PC-3 (cell line): ENCODE measurements at places on chromosomes 13 and 19.

DNA sequence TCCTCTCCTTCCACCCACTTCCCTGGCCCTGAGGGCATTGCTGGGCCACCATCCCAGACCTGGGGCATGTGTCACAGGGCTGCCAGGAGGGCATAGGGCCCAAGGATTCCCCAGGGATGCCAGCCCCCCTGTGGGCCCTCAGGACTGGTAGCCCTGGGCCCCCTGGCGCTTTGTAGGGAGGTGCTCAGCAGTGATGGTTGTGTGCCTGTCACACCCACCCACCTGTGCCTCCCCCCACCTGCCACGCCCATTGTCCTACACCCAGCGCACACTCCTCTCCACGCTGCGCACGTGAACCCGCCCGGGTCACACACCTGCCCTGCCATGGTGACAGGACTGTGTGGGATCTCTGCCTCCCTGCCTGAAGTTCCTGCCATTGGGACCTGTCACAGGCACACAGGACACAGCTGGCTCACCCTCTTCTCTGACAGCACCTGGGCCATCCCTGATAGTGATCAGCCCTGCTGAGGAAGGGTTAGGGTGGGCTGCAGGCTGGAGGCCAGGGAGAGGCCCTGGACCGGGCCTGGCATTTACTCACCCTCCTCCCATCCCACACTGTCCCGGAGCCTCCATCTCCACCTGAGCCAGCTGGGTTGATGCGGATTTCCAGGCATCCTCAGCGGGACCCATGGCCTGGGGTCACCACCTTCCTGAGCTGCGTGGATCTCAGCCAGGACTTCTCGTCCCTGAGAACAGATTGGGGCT is 23.9 kb downstream of the WTIP start:
- H3K27me3 ChIP-seq: no peaks in the 10 kb centered on the region
- H3K4me3 ChIP-seq: no peak overlapping the region
- H3K36me3 ChIP-seq: no peaks in the 10 kb centered on the region

- H3K27ac ChIP-seq: no peak overlapping the region
- 0 out of 2 replicates have a peak, but pooled peaks cover 4% of the 10 kb centered on the region for H3K27me3 ChIP-seq
- H3K4me1 ChIP-seq: no peaks in the 10 kb centered on the region
Measured at GRCh38 chr19:23222998-23223652, 27.1 kb downstream of the ZNF724 start.

DNA sequence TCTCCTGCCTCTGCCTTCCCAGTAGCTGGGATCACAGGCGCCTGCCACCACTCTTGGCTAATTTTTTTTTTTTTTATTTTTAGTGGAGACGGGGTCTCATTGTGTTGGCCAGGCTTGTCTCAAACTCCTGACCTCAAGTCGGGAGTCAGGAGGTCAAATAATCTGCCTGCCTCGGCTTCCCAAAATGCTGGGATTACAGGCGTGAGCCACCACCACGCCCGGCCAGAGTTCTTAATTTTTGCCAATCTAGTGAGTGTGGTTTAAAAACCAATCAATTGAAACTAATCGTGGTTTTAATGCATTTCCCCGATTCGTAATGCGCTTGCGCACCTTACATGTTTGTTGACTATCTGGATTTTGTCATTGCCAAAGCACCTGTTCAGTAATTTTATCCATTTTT is 37.0 kb downstream of the SKA3 start:
- H3K4me3 ChIP-seq: peak overlapping the region; percentile 90
- H3K4me1 ChIP-seq: peaks cover 26% of the 10 kb centered on the region
- no peaks in the 10 kb centered on the region for H3K27me3 ChIP-seq
- peaks cover 15% of the 10 kb centered on the region for H3K36me3 ChIP-seq
- DNase-seq: no peak

- peaks cover 14% of the 10 kb centered on the region for H3K36me3 ChIP-seq
- H3K27me3 ChIP-seq: no peaks in the 10 kb centered on the region
- peak overlapping the region; percentile 69 for H3K4me3 ChIP-seq
Measured at GRCh38 chr13:73056565-73056962, 2.2 kb upstream of the KLF5 start.

GRCh38 chr19:33399745-33400681 is 26.5 kb downstream of the CEBPG start:
- no peak overlapping the region for H3K27ac ChIP-seq
- H3K4me3 ChIP-seq: no peak overlapping the region
- no peak for DNase-seq

- H3K27ac ChIP-seq: no peak overlapping the region
- H3K36me3 ChIP-seq: no peaks in the 10 kb centered on the region
- peaks cover 53% of the 10 kb centered on the region for H3K27me3 ChIP-seq
- no peaks in the 10 kb centered on the region for H3K4me1 ChIP-seq
- peak; percentile 6 for DNase-seq
Measured at GRCh38 chr13:28819046-28819730, 951 bp upstream of the MTUS2 start.

DNA sequence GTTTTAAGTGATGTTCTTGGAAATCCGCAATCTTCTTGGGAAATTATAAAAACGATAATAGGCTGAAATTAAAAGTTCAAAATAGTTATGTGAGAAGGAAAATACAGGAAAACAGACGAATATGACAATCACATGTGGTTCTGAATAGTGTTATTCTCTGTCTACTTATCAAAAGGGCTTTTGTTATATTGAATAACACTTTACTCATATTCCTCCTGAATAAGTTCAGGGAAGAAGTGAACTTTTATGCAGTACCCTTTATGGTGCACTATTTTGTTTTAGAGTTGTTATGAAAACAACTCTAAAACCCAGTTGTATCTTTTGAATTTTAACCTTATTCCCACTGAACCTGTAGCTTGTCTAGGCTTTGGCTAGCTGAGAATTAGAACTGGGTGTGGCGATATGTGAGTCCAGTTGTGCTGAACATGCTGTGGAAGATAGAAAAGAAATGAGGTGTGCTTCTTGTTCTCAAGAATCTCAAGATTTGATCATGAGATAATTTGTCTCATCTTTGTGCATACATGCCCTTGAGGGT is 384.4 kb downstream of the LMO7 start:
- DNase-seq: no peak
- no peak overlapping the region for H3K4me3 ChIP-seq
- H3K36me3 ChIP-seq: no peaks in the 10 kb centered on the region

- no peak overlapping the region for H3K4me3 ChIP-seq
- peaks cover 19% of the 10 kb centered on the region for H3K4me1 ChIP-seq
- no peaks in the 10 kb centered on the region for H3K36me3 ChIP-seq
- H3K27me3 ChIP-seq: no peaks in the 10 kb centered on the region
- no peak for DNase-seq
Measured at GRCh38 chr19:33284756-33285155, 17.6 kb downstream of the CEBPA start.

DNA sequence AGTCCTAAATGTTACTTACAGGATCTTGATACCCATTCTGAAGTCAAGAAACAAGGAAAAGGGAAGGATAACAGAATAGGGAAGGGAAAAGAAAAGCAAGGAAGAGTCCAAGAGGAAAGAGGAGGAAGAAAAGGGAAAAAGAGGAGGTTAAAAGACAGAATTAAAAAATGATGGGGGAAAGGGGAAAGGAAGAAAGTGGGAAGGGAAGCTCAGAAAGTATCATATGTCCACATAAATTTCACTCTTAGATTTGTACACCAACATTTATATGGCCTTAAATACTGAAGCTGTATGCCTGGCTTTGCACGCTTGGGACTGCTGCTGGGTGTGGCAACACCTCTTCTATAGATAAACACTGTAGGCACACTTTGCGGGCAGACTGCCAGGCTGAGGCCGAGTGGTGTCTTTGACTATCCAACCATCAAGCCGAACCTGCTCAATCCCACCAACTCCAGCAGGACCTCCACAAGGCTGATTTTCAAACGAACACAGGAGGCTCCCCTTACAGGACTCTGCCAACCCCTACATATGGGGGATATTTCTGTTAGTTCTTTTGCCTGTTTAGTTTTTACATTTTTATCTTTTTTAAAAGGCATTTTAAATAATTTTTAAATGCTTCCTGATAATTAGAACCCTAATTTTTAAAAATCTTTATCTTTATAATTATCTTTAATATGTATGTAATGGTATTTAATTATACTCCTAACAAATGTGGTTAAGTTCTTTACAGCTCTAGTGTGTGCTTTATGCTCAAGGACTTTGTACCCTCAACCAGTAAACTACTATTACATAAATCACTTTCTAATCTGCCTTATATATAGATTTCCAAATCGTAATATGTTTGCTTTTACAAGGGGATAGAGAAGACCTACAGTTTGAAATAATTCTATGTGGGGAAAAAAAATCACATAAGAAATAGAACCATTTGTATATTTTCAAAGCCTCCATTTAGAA is 154.2 kb downstream of the DIAPH3 start:
- H3K4me1 ChIP-seq: peaks cover 7% of the 10 kb centered on the region; the same call in 1 of the 2 replicates
- no peak overlapping the region for H3K4me3 ChIP-seq
- H3K27ac ChIP-seq: no peak overlapping the region
- H3K27me3 ChIP-seq: no peaks in the 10 kb centered on the region
- no peak for DNase-seq
- no peaks in the 10 kb centered on the region for H3K36me3 ChIP-seq

GRCh38 chr19:30556230-30556711 is 184.1 kb downstream of the ZNF536 start:
- H3K27me3 ChIP-seq: no peaks in the 10 kb centered on the region
- H3K36me3 ChIP-seq: no peaks in the 10 kb centered on the region
- H3K4me3 ChIP-seq: no peak overlapping the region
- no peak overlapping the region for H3K27ac ChIP-seq
- no peaks in the 10 kb centered on the region for H3K4me1 ChIP-seq

DNA sequence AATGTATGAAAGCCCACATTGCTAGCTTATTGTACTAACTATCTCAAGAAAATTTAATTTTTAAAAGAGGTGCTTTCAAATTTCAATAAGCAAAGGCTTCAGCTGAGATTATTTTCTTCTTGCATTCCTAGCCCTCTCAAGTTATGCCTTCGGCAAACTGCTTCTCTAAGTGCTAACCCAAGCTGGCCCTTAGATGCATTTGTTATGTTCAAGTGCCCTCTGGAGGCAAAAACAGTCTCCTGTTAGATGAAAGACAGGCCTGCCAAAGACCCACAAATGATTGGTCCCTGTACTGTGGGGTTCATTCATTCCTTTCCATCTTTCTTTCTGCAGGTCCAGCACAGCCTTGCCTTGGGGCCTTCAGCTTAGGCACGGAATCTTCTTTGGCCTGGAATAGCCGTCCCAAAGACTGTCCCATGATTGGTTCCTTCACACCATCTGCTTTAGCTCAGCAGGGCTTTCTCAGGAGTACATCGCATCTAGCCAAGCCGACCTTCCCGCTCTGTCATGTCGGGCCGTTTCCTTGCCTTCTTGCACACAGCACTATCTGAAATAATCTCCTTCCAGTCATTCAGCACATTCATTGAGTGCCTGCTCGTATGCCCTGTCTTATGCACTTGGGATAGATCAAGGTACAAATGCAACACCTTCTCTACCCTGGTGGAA is 26.4 kb upstream of the TPTE2 start:
- H3K4me3 ChIP-seq: no peak overlapping the region
- H3K4me1 ChIP-seq: peaks cover 14% of the 10 kb centered on the region; the same call in 1 of the 2 replicates
- peak overlapping the region; percentile 24 for H3K27ac ChIP-seq
- no peaks in the 10 kb centered on the region for H3K27me3 ChIP-seq
- no peaks in the 10 kb centered on the region for H3K36me3 ChIP-seq
- peak; percentile 80 for DNase-seq

DNA sequence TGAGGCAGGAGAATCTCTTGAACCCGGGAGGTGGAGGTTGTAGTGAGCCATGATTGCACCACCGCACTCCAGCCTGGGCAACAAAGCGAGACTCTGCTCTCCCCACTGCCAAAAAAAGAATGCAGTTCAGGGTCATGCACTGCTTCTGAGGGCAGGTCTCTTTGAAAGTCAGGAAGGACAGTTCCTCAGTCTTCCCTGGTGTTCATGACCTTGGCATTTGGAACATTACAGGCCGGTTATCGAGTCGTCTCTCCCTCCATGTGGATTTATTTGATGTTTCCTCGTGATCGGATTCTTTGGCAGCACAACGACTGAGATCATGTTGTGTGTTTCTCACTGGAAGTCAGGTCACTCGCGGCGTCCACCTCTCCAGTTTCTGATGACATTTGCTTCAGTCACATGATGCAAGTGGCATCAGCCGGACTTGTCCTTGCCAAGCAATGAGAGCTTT is 17.2 kb downstream of the FGF21 start:
- H3K36me3 ChIP-seq: no peaks in the 10 kb centered on the region
- DNase-seq: no peak

DNA sequence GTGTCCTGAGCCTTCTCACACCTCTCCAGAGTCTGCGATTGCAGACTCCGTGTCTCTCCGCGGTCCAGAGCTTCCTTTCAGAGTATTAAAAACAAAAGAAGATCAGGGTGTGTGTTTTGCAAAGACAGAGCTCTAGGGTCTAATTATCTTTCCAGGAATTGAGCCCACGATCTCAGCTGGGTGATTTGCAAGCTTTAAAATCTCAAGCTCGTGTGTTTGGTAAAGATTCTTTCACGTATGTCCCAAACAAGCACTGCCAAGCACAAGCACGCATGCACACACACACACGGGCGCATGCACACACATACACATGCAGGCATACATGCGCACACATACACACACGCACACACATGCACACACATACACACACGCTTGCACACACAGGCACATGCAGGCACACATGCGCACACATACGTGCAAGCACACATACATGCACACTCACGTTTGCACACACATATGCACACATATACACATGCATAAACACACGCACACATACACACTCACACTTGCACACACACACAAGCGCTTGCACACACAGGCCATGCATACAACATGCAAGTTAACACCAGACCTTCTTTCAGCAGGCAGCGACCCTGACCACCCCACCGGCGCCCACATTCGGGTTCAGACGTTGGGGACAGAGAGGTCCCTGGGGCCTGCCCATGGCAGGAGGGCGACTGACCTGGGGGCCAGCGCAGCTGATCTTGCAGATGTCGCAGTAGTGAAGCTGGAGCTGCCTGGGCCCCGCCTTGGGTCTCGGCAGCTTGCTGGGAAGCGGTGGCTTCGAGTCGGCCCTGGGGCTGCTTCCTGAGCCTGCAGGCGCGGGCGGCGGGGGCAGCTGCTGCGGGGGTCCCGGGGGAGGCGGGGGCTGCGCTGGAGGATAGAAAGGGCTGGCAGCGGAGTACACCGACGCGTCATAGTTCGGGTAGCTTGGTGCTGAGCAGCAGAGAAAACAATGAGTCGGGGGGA is 37.9 kb downstream of the ZFR2 start:
- no peak overlapping the region for H3K4me3 ChIP-seq
- no peak overlapping the region for H3K27ac ChIP-seq
- no peak for DNase-seq

GRCh38 chr13:65901723-65902122 is 1328.4 kb downstream of the PCDH9 start:
- H3K4me3 ChIP-seq: no peak overlapping the region
- no peaks in the 10 kb centered on the region for H3K4me1 ChIP-seq
- no peak for DNase-seq
- H3K36me3 ChIP-seq: no peaks in the 10 kb centered on the region
- no peaks in the 10 kb centered on the region for H3K27me3 ChIP-seq

DNA sequence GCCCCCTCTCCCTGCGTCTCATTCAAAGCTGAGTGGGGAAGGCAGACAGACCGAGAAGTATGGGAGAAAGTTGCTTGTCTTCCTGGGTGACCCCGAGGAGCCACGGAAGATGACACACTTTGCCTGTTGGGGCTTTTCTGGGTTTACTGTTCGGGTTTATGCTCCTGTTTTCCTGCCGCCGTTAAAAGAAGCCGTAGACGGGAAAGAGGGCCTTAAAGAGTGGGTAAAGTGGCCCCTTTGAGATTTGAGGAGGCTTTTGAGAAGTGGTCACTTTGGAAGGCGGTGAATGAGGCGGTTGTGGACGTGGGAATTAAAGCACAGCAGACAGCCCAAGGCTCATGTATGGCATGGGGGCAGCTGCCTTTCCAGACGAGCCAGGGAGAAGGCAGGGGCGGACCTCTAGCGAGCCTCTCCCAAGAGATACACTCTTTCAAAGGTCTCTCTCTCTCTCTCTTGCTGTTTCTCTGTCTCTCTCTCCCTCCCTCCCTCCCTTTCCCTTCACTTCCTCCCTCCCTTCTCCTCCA is 493 bp upstream of the LHFPL6 start:
- peaks cover 3% of the 10 kb centered on the region; the same call in 1 of the 2 replicates for H3K4me1 ChIP-seq
- DNase-seq: peak; percentile 16
- H3K27me3 ChIP-seq: no peaks in the 10 kb centered on the region
- no peaks in the 10 kb centered on the region for H3K36me3 ChIP-seq
- peak overlapping the region; percentile 94 for H3K4me3 ChIP-seq
